ENCODE measurements at places on chromosomes 12 and 14.

GRCh38 chr12:32249777-32250176 is 143.1 kb downstream of the BICD1 start:
- DNase-seq, result no peak

DNA sequence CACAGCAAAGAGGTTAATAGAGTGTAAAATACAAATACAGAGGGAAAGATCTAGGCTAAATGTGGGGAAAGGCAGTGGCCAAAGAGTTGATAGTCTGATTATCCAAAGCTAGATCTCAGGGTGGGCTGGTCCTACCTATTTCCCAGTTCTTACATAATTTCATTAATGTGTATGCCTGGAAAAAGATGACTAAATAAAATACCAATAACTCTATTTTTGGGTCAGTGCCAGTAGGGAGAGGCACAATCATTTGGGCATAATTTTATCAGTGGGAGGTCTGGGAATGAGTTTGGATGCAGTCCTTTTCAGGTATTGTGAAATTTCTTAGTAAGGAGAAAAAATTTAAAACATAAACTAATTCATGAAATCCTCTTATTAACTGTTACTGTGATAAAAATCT is 30.6 kb upstream of the CLEC14A start:
- no peak for DNase-seq

- no peak for DNase-seq
These were observed 453.7 kb upstream of the RGS6 start for GRCh38 chr14:71478542-71478941.

DNA sequence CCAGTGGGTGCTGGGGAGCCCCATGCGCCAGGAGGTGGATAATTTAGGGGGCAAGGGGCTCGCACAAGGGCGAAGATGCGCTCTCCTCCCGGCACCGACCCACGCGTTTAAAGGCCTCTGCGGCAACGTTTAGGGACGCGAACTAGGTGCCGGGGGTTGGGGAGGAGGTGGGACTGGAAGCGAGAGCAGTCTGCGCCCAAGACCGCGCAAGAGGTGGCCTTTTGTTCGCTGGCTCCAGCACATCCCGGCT is 1.3 kb downstream of the SLC38A1 start:
- no peak for DNase-seq

GRCh38 chr14:101228949-101229541 is 325.5 kb upstream of the RTL1 start:
- no peak for DNase-seq

DNA sequence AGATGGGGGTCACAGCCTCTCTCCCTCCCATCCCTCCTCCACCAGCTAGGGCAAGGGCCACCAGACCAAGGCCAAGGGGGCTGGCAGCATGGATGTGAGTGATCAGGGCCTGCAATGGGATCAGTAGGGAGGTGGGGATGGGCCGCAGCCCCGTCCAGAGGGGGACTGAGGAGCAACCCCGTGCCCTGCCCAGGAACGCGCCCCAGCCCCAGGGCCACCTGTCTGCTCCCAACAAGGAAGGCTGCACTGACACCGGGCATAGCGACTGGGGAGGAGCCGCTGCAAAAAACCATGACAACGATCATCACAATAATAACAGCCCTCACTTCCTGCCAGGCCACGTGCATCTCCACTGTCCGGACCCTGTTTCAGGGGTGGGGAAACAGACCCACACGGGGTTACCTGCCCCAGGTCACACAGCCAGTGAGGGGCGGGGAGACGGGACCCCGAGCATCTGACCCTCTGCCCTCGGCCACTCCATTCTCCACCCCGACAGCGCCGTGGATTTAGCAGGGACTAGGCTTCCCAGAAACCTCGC is 24.3 kb downstream of the NCOR2 start:
- DNase-seq, result no peak

GRCh38 chr14:53670701-53671100 is 285.9 kb downstream of the BMP4 start:
- DNase-seq, result no peak

- DNase-seq, result no peak
These were observed 188.5 kb downstream of the CCDC91 start for GRCh38 chr12:28378736-28379135.
